ENCODE measurements at places on chromosomes 1 and 21.
A peak's percentile ranks its signal among the peaks of the same experiment; 100 is the strongest.

DNA sequence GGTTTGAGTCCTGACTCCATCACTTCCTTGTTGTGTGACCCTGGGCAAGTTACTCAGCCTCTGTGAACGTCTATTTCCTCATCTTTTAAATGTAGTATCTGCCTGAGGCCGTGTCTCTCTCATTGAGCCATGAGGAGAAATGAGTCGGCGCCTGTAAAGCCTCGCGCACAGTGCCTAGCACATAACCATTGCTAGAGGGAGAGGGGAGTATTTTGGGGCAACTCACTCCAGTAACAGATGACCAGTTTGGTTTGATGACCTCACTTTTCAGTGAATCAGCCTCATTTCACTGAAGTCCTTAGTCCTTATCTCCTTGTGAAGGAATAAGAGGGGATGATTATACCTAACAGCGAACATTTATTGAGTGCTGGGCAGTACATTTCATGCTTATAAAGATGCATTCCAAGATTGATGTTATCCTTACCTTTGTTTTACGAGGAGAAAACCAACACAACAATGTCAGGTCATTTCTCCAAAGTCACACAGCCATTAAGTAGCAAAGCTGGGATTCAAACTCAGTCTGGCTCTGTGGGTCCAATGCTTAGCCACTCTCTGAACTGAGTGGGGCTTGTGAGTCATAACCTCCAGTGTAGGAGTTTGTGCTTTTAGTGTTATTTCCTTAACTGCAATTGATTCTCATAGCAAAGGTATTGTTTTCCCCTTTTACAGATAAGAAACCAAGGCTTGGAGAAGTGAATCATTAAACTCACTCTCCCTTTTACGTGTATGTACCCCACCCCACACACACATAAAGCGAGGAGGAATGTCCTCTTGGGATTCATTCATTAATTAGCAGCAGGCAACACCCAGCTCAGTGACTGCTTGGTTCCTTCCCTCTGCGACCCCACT is 25.9 kb downstream of the KCNC4 start:
- DNase-seq = no peak

DNA sequence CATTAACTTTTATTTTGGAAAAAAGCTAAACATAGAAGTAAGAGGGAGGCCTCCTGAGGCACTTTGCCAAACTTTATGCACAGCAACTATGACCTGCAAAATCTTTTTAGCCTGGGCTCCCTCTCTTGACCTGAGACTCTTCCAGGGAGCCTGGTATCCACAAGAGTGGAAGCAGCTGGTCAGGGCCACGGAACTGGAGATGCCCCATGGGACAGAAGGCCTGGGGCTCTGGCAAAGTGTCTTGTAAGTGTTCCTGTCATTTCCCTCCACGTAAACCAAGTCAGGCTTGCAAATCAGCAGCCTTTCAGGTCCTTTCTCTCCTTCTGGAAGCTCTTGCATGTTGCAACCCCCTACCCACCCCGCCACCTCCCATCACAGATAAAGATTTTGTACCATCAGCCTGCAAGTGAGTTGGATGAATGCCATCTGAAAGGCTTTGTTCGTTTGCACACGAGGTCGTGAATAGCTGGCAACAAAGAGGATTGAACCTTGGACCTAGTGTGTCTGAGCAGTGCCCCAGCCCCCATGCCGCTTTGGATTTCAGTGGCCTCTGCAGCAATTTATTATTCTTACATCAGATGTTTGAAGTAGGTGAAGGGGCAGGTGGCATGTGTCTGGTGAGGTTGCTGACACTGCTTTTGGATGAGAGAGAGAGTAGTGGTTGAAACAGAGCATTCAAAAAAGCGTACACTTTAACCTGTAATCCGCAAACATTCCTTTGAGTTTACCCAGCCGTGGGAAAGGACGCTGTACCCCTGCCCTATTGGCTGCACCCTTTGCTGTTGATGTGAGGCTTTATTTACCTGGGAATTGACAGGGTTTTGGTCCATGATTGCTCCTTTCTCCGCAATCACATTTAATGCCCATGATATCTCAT is 91.6 kb downstream of the GALNT2 start:
- no peak for DNase-seq

DNA sequence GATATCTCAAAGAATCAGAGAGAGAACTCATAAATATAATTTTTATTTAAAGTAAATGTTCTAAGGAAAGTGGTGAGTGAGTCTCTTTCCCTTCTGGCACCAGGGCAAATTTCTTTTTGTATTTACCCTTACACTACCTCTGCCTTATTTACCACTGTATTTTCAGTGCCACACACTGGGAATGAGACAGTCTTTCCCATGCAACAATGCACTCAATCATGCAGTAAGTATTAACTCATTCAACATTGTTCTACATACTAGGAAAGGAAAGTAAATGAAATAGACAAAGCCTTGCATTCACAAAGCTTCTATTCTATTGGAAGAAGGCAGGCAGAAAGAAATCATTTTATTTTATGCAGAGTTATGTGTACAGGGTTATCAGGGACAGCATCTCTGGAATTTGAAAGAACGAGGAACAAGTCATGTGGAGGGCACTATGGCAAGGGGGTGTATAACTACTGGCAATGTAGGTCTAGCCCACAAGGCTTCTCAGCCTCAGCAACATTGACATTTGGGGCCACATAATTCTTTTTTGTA is 129.8 kb upstream of the PRDX6 start:
- no peak for DNase-seq

GRCh38 chr1:168373869-168374268 is 93.2 kb downstream of the TBX19 start:
- no peak for DNase-seq

DNA sequence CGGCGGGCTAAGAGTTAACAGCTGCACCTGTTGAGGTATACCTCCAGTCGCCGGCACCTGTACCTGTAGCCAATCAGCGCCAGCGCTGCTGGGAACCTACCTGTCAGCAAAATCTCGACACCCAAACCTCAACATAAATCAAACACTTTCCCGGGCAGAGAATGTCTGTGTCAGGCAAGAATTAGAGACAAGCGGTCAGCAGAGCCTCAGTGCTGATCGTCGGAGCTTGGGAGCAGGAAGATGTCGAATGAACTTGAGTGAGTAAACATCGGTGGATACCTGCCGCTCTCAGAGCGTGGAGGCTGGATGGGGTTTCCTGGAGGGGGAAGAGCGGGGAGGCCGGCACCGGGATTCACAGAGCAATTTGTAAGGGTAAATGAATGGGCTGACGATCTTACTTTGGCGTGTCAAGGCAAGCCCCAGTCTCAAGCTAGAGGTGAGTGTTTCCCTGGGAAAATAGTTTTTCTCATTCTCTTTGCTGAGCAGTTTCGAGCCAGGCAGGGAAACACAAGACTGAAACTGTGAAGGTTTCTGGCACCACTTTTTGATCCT is at the start of gene GRHL3:
Gene GRHL3, plus strand, starts transcription at position 46 of the 552 bp plus-strand sequence. Its CDS starts 195 bp downstream, at position 241.
- DNase-seq = no peak

- peak; percentile 71 for DNase-seq
Measured at GRCh38 chr21:40386294-40386911, 460.6 kb downstream of the DSCAM start.

GRCh38 chr1:12424793-12425192 is 193.2 kb downstream of the DHRS3 start:
- DNase-seq = no peak

DNA sequence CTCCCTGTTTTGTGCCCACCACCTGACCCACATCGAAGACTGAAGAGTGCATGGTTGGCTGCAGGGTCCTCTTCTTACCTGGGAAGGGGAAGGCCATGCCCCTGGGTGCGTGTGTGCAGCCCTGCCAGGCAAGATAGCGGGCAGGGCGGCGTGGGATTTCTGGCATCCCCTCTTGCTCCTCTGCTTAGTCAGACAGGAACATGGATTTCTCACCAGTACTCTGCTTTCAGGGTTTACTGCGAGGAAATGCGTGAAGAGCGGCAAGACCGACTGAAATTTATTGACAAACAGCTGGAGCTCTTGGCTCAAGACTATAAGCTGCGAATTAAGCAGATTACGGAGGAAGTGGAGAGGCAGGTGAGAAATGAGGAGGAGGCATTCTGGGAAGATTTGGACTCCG is 15.5 kb upstream of the MIIP start:
- DNase-seq = no peak

- no peak for DNase-seq
Measured at GRCh38 chr1:170864876-170865538, 70.3 kb upstream of the MROH9 start.

DNA sequence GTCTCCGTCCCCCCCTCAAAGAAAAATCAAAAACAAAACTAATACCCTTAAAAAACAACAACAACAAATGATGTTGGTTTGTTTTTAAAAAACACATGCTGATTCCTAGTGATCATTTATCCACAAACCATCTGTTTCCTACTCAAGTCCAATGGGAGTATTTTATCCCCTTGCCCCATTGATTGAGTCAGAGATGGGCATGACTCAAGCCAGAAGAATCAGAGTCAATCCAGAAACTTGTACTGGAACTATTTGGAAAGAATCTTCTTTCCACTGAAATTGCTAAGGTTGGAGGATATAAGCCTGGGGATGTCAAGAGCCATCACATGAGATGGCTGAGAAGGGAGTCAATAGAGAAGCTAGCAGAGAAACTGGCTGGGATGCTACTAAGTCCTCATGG is 176.4 kb downstream of the MIS18A start:
- DNase-seq = no peak

DNA sequence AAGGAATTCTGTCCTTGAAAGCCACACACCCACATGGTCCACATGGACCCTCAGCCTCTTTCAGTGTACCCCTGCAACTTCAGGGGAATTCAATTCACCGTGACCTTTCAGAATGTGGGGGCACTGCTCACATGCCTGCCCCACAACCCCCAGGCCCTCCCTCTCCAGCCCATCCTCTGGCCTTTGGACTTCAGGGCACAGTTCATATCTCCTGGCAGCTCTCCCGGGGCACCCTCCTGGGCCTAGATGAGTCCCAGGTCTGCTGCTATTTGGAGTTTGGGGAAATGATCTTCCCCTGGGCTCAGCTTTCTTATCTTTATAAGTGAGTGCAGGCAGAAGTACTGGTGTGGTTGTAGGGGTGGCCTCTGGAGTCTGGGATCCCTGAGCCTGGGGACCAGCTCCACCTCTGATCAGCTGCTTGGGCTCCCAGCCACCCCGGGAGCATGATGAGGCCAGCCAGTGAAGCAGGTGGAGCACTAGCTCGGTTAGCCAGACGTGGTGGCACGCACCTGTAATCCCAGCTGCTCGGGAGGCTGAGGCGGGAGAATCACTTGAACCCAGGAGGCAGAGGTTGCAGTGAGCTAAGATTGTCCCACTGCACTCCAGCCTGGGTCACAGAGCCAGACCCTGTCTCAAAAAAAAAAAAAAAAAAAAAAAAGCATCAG is 15.8 kb downstream of the C1orf167 start:
- DNase-seq = no peak

GRCh38 chr21:43935711-43936110 is 70.7 kb downstream of the AGPAT3 start:
- no peak for DNase-seq

DNA sequence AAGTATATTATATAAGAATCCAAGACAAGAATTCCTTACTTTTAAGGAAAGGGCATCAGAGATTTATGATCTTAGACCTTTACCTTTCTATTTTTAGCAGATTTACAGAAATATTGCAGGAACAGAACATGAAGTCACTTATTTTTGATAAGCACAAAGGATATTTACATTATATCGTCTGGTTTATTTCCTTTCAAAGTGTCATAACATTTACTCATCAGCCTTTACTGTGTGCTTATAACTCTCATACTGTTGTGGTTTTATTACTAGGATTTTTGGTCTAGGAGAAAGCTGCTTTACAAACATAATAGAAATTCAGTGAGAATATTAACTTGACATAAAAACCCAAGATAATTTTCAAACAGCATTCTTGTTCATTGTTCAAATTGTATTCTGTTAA is 47.6 kb downstream of the APP start:
- no peak for DNase-seq

DNA sequence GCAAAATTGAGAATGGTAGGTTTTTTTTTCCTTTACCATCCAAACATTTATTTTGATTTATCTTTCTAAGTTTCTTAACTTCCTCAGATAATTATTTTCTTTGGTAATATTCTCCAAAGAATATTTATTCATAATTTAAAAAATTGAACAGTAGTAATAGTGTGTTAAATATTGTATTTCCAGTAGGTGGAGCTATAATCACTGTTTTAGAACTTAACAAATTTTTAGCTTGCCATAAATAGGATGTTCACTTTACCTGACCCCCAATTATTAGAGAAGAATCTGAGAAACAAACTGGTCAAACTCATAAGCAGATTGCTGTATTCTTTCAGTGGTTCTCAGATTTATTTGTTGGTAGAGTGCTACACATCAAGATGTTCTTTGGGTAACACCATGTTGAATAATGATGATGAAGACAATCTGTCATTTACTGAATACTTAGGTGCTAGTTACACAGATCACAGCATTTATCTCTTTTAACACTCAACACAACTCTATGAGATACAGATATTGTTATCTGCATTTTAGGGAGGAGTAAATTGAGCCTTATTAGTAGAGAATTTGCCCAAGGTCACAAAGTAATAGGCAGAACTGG is 82.4 kb upstream of the GPR88 start:
- peak; percentile 70 for DNase-seq

DNA sequence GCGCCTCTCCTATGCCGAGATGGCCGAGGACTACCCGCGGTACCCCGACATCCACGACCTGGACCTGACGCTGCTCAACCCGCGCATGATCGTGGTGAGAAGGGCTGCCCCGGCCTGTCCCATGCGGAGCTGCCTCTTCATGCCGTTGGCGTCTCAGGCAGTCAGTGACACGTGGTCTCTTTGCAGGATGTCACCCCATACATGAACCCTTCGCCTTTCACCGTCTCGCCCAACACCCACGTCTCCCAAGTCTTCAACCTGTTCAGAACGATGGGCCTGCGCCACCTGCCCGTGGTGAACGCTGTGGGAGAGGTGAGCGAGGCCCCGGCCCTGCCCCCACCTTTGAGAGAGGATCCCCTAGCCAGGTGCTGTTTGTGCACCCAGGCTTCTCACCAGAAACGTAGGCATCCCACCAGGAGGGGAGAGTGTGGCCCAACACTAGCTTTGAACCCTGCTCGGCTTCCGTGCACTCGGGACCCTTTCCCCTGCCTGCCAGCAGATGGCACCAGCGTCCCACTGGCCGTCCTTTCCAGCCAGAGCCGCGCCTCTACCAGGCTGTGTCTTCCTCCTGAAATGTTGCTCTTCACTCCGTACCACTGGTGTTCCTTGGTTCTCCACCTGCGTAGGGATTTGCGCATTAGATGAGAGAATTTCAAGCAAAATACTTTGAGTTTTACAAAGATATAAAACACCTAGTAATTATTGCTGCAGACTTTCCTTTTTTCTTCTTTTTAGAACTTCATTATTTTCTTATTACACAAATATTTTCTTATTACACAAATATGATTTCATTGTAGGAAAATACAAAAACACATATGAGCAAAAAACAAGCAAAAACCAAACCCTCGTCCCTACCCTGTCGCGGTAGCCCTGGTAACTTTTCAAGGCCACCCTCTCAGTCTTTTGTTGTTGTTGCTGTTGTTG is 9.0 kb downstream of the NPPA start:
- peak; percentile 85 for DNase-seq

DNA sequence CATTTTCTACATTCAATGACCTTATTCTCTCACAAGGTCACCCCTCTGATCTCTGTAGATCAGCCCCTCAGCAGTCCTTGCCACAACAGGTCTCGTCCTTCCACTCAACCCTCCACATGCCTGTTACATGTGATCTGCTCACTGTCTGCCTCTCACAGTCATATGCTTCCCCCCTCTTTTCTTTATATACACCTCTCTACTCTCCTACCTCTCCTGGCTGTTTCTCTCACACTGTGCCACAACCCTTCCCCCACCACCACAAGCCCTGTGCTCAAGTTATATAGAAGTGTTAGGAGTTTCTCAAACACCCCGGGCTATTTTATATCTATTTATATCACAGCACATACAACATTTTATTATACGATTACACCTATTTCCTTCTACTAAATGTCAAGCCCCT is 12.6 kb downstream of the B3GALNT2 start:
- no peak for DNase-seq

Measured in Karpas-422 (cell line).